Activated T-cell treated with anti-CD3 and anti-CD28 coated beads, Interleukin-2, amount 50 U/mL, for 72 hours (primary cell): ENCODE measurements at places on chromosomes 7 and 10.

DNA sequence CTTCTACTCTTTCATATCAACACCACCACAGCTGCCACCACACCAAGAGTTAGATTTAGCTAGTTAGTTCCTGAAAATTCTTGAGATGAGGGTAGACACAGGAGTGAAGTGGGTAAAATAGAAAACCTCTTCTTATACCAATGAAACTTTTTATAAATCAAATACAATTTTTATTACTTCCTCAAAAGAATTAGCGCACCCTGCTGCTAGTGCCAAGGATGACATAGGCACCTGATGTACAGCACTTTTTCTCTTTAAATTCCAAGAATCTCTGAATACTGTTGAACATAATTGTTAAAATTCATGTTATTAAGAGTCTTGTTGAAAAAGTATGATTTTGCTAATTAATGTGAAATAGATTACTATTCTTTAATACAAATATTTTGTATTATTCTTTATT is 11.4 kb downstream of the ZWINT start:
- DNase-seq = no peak

DNA sequence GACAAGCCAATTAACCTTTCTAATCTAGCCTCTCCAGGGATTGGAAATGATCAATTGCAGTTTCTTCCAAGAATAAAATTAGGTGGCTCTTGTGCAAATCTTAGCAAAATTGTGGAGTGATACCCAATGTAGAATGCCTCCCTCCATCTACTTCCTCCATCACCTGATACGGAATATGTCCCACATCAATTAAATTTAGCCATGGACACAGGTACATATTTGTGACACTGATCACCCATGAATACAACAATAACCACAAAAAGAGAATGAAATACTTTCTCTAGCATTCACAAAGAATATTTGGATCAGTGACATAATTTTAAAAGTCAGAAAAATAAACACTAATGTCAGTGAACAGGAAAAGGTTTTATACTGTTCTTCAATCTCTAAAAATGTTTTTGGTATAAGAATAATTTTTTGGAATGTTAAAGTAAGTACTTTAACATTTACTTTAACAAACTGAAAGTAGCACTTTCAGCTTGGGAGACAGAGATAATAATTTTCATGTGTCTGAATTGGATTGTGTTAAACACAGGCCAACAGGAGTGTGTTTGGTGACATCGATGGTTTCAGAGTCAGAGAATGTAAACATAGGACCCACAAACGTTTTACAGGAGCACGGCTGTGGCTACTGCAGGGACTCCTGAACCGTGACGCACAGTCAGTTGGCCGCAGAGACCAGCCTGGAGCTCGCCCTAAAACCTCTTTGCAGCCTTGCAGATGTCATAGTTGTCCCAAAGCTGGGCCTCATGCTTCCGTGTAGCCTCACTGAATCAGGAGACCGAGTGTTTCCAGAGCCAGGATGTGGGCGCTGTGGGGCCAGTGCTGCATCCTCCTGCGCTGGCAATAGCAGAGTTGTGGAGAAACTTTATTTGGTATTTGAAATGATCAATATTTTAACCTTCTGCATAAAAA is 7.2 kb downstream of the RBM20 start:
- peak; percentile 31 for DNase-seq

- no peak for DNase-seq
Observed at GRCh38 chr10:132677473-132678227, 108.3 kb downstream of the NKX6-2 start.

GRCh38 chr10:127343821-127344220 is 147.4 kb upstream of the INSYN2A start:
- no peak for DNase-seq

DNA sequence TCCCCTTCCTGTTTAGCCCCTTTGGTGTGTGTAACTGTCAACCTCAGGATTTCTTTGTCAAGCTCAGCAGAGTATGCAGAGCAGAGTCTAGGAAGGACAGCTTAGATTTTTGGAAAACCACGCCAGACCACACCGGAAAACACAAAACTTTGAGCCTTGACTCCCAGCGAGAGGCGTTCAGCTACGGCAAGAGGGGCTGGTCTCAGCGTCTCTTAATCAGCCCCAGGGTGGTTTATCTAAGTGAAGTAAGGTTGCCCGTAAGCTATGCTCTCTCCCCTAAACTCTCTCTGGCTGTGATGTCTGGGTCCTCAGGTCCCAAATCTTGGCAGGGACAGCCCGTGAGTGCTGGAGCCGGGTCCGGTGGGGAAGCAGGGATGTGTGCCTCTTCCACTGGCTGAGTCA is 230.9 kb downstream of the KLF6 start:
- no peak for DNase-seq

DNA sequence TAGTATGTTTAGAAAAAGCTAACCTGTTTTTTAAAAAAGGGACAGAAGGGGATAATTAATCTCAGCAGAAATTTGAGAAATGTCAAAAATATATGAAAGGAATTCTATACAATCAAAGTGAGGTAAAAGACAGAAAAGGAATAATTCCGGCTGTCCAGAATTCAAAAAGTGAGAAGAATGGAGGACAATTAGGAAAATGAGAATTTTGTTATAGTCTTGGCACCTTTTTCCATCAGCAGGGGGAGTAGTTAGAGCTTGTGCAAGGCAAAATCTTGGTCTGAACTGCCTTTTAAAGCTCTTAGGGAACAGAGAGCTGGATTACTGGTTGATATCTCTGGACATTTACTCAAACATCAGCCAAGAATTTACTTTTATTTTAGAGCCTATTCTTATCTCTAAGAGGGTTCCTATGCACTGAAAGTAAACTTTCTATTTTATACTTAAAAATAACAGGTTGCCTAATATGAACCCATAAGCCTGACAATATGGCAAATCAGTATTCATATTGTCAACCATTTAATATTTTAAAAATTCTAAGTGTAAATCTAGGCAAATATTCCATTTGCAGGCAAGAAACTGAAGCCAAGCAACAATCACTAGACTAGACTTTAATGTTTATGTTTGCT is 185.6 kb downstream of the ANK3 start:
- no peak for DNase-seq

DNA sequence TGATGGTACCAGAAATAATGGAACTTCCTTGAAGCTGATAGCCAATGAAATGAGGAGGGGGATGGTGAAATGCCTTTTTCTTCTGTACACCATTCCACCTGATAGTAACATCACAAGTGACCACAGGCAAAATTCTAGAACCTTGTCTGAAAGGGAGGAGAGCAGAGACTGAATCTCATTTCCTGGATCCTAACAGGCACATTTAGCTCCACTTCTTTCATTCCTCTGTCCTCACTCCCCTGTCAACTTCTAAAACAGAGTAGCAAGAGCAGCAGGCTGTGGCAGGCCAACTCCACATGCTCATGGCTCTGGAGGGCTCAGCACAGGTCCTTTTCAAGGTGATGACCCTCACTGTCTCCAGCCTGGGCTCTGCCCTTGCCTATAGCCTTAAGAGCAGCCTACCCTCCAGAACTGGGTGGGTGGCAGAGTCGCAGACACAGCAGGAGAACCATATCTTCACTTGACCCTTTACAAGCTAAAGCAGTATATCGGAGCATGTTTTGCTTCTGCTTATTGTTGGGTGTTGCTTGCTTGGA is at the start of gene LRRC18:
LRRC18 (minus strand) TSS at position 51 of the 536 bp plus-strand sequence. CDS start 25,685 bp downstream, outside the sequence.
- no peak for DNase-seq

- no peak for DNase-seq
Observed at GRCh38 chr7:110539216-110539615, 551.7 kb upstream of the LRRN3 start.

GRCh38 chr7:111232249-111233084 is 141.5 kb downstream of the LRRN3 start:
- DNase-seq = no peak

DNA sequence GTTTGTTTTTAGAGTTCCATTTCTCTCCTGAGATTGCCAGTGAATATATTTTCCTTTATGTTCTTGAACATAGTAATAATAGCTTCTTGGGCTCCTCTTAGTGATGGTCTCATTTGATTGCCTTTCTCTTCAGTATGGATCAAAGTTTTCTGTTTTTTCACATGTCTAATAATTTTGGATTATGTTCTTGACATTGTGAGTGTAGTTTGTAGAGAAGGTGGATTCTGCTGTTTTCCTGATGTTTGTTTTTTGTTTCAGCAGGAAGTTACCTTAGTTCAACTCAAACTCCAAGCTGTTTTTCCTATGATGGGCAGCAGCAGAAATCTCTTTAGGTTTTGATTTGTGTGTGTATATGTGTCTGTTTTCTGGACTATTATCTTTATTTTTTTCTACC is 43.8 kb downstream of the TAF3 start:
- DNase-seq = no peak

DNA sequence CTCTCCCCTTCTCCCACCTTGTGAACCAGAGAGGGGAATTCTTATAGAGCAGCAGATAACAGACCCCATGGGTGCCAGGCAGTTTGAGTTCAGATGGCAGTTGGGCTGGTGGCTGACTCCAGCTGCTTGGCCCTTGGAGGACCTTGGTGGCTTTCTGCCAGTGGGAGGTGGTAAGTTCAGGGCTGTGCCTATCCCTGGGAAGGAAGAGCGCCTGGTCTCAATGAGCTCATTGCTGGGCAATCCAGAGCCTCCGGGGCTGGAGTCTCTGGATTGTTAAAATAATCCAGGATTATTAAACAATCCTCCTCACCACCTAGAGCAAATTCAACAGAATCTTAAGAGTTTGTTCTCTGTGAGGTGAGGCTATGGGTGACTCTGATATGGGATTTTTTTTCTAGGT is 105.2 kb downstream of the FANK1 start:
- no peak for DNase-seq

DNA sequence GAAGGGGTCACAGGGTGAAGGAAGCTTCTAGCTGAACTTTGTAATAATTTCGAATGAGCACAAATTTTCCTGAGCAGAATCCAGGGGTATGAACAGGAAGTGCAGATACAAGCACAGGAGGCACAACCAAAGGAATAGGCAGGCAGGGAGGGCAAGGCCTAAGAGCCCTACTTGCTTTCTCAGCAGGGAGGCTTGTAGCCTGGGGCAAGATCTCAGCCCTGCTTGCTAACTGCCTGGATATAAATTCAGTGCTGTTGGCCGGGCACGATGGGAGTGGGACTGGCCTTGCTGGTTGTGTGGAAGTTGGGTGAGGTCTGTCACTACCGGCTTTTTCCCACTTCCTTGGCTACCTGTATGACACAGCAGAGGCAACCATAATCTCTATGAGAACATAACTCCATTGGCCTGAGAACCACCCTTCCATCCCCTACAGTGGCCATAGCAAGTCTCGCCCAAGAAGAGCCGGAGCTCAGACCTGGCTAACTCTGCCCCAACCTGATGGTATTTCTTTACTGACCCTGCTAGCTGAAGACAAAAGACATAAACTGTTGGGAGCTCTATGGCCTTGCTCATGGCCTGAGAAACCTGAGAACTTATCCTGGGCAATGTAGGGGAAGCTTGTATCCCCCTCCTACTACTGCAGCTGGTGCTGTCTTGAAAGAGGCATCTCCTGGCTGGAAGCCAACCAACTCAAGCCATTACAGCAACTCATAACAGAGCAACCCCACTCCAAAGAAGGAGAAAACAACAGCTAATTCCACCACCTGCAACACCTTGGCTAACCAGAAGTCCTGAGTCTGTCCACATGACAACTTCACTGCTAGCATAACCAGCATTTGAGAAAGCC is 27.6 kb downstream of the CLDN12 start:
- DNase-seq = no peak

DNA sequence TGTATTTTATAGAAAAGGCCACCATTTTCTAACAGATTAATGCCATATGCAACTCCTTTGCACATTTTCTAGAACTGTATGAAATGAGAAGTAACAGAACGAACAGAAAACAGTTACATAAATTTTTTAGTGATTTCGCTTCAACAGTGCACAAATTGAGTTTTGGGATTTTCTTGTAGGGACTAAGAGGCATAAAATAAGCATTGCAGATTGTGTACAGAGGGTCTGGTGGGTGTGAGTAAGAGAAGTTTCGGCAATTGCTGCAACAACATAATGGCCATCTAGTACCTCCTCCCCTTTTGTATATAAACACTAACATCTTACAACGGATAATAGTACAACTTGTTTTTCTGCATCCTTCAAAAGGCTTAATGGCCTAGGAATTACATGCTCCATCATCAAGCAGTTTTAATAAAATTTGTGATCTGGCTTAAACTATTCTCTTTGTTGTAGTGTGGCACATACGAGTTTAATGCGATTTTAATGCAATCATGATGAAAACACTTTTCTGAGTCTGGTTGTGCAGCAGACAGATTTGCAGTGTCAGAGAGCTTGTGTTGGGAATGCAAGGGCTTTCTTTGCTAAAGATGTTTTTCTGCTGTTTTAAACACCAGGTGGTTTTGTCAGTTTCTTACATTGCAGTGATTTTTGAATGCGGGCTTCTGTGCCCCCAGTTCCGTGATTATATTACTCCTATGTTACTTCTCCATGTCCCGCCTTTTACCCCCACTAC is 2.9 kb downstream of the GLCCI1 start:
- DNase-seq = no peak

DNA sequence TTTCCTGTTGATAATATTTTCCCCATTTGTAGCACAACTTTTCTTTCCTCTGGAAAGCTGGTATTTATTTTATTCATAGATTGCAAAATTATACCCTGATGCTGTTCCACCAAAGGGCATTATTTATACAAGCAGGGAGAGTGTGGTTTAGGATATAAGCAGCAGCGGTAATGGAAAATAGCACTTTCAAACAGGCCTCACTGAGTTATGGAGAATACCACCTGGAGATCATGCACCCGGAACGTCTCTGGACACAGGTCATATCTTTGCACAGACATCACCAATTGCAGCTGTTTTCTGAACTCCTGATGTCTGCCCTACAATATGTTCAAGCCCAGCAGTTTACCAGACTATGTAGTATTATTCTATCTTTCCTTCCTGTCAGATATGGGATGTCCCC is 2.0 kb upstream of the CALD1 start:
- DNase-seq = no peak

- DNase-seq = no peak
Observed at GRCh38 chr10:84314275-84314674, 14.1 kb upstream of the CCSER2 start.

DNA sequence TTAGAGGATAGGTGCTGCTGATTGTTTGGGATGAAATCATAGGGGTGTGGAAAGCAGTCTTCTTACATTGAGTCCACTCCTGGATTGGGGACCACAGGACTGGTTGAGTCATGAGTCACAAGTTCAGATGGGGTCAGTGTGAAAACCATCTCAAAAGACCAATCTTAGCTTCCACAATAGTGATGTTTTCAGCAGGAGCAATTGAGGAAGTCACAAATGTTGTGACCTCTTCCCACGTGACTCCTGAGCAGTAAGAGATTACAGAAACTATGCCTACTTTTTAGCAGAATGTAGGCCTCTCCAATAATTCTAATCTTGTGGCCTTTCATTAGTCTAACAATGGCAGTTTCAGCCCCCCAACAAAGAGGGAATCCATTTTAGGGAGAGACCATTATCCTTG is 256.9 kb upstream of the CDC14C start:
- DNase-seq = no peak

- DNase-seq = no peak
Observed at GRCh38 chr10:104337521-104337984, 712 bp downstream of the ITPRIP start.

- DNase-seq = no peak
Observed at GRCh38 chr7:47458057-47458456, 123.9 kb downstream of the TNS3 start.
